ENCODE measurements at places on chromosomes 12 and 14.

DNA sequence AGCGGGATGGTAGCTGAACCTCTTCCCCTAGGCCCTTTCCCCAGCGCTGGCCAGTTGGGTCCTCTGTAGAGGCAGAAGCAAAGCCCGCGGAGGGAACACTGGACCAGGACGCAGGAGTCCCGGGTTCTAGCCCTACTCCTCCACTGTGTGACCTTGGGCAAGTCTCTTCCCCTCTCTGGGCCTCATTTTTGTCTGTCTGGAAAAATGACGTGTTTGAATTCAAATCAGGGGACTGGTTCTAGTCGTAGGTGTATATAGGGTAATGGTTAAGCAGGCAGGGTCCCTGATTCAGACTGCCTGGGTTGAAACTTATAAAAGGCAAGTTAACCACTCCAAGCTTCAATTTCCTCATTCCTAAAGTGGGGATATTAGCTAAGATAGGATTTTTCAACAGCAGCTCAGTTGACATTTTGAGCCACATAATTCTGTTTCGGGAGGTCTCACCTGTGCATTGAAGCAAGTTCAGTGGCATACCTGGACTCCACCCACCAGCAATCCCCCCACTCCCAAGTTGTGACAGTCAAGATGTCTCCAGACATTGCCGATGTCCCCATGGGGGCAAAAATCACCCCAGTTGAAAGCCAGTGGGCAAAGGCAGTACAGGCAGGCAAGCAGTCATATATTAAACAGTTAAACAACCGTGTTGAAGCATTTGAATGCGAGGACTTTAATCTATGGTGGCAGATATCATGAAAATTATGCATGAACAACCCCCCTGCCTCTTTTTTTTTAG is 899 bp downstream of the TPCN1 start:
- DNase-seq: no peak

GRCh38 chr14:58537004-58537403 is 100.8 kb upstream of the DACT1 start:
- DNase-seq: no peak

- no peak for DNase-seq
These were observed 6.3 kb upstream of the ART4 start for GRCh38 chr12:14849661-14850060.

GRCh38 chr12:127334365-127334764 is 932.6 kb upstream of the TMEM132C start:
- DNase-seq: no peak

DNA sequence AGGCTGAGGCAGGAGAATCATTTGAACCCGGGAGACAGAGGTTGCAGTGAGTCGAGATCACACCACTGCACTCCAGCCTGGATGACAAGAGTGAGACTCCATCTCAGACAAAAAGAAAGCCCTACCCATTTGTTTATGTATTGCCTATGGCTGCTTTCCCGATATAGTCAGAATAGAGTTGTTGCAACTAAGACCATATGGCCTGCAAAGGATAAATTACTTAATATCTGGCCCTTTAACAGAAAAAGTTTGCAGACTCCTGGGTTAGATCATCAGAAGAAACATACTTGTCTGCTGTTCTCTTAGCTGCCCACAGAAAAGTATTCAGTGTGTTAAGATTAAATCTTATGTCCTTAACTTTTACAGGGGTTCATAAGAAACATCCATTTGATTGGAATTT is 122.4 kb upstream of the VASH1 start:
- no peak for DNase-seq

- DNase-seq: no peak
These were observed 629.3 kb upstream of the MDGA2 start for GRCh38 chr14:48304729-48305128.

DNA sequence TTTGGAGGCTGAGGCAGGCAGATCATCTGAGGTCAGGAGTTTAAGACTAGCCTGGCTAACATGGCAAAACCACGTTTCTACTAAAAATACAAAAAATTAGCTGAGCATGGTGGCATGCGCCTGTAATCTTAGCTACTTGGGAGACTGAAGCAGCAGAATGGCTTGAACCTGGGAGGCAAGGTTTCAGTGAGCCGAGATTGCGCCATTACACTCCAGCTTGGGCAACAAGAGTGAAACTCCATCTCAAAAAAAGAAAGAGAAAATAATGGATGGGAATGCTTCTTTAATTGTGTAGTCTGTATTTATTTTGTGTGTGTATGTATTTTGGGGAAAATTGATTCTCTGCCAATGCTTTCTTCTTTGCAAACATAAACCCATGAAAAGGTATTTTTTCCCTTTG is 32.5 kb downstream of the SRGAP1 start:
- no peak for DNase-seq

- DNase-seq: peak; percentile 71
These were observed 73.4 kb upstream of the EEA1 start for GRCh38 chr12:93002293-93003054.

DNA sequence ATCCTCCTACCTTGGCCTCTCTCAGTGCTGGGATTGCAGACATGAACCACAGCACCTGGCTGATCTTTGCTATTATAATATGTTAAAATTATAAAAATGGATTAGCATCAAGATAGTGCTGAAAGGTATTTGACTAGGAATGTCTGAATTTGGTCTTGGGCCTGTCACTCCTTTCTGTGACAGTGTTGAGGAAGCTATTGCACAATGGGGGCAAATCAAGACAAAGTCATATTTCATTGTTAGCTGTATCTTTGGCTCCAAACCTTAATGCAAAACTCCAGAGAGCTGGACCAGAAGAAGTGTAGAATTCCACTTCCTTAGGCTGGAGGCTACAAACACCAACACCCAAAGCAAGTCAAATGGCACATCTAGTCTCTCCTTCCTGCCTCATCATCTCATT is 42.2 kb downstream of the ZCRB1 start:
- DNase-seq: no peak

GRCh38 chr14:23514644-23514957 is 37.0 kb downstream of the ZFHX2 start:
- DNase-seq: no peak

- DNase-seq: no peak
These were observed 138.4 kb downstream of the ADGRD1 start for GRCh38 chr12:131091976-131092691.

DNA sequence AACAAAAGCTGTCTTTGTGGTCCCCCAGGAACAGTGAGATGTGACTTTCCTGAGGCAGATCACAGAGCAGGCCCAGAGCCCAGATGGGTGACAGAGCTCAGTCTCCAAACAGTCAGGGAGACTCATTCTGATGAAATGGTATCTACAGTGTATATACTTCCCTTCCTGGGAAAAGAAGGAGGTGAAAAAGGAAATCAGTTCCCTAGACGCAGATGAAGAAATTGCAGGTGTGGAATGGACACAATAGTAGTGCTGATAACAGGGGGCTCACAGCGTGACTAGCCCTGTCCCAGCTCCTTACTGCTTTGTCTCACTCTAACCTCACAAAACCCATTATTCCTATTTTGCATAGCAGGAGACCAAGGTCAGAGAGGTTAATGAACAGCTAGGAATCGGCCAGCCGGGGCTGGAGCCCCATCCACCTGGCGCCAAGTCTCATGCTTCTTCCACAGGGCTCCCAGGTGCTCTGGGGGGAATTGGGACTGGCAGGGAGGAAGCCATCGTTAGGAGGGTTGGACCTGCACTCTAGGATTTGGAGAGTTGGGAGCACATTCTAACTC is 11.9 kb downstream of the KCNH3 start:
- no peak for DNase-seq

GRCh38 chr14:35661875-35662274 is 127.9 kb downstream of the INSM2 start:
- no peak for DNase-seq

DNA sequence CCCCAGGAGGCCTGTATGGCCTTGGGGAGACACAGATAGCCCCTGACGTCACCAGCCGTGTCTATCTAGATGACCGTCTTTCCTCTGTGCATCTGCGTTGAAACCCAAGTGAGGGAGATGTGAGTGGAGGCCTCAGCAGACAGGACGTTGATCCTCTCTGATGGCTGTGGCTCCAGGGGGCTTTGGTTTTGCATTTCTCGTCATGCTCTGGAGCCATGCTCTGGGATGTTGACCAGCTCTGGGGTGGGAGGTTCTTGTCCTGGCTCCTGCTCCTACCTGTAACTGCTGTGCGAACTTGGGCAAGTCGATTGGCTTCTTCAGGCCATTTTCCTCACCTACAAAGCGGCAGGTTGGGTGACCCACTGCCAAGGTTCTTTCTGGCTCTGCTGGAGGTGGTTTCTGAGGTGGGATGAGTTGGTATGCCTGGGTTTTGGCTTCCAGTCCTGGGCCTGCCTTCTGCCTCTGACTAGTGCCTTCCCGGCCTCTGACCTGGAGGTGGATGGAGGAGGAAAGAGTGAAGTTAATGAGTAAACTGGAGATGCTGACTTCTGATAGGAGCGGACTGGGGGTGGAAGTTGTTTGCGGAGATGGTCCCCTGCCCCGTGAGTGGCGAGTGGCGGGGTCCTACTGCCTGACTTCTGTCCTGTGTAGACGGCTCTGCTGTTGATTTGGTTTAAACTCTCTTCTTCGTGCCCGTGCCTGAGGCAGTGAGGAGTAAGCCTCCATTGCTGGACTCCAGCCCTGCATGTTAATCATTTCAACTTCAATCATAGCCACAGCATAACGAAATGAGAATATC is 8.4 kb downstream of the TSPAN9 start:
- DNase-seq: no peak

GRCh38 chr12:1184402-1184801 is 193.4 kb downstream of the ERC1 start:
- DNase-seq: no peak

DNA sequence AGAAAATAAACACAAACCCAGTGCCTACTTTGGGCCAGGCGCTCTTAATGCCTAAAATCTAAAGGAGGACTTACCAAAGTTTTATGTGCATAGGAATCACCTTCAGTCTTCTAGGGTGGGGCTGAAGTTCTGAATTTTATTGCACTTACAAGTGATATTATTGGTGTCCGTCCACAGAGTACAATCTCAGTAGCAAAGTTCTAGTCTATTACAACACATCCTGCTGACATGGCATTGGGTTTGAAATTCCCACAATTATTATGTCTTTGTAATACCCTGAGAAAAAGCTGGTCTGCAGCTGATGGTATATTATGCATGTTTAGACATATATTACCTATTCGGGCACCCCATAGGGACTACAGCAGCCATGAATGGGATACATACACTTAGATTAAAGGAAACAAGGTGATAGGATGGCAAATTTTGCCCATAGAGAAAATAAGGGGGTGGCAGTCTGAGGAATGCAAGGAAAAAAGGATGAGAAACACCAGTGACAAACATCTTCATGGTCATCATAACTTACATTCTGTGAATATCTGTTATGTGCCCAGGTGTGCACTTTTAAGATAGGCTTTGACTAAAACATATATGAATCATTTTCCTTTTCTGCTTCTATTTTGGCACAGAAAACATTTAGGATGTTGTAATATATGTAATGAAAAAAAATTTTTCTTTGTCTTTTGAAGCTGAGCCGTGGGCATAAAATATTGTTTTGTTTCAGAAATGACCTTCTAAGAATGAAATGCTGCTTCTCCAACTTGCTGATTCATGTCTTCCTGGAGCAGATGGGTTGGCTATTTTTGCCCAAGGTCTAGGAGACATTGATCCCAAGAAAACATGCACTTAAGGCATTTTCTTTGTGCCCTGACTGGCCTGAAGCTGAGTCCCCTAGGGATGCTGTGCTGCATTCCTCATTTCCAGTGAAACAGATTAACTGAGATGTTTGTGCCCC is 27.2 kb upstream of the ALG10 start:
- no peak for DNase-seq

- no peak for DNase-seq
These were observed at the start of gene RDH16 for GRCh38 chr12:56957229-56958052. Gene RDH16, minus strand, starts transcription at chr12:56957608. Its CDS starts 146 bp downstream, at chr12:56957462.

- no peak for DNase-seq
These were observed 75.4 kb upstream of the FKBP4 start for GRCh38 chr12:2719392-2719791.

- no peak for DNase-seq
These were observed 40.8 kb downstream of the PAX9 start for GRCh38 chr14:36702474-36702873.

GRCh38 chr14:32913725-32914124 is 25.0 kb upstream of the NPAS3 start:
- no peak for DNase-seq

- no peak for DNase-seq
These were observed 227.8 kb downstream of the ZFP36L1 start for GRCh38 chr14:68564826-68565759.

DNA sequence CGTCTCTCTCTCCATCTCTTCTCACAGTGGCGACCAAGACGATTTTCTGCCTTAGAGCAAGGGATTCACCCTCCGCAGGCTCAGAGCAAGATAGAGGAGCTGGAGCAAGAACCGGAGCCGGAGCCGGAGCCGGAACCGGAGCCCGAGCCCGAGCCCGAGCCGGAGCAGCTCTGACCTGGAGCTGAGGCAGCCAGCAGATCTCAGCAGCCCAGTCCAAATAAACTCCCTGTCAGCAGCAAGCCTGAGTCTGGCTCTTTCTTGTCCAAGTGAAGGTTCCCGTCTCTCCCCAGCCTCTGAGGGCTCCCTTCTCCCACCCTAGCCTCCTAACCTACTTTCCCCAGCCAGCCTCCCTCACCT is 5.9 kb downstream of the LAG3 start:
- no peak for DNase-seq

DNA sequence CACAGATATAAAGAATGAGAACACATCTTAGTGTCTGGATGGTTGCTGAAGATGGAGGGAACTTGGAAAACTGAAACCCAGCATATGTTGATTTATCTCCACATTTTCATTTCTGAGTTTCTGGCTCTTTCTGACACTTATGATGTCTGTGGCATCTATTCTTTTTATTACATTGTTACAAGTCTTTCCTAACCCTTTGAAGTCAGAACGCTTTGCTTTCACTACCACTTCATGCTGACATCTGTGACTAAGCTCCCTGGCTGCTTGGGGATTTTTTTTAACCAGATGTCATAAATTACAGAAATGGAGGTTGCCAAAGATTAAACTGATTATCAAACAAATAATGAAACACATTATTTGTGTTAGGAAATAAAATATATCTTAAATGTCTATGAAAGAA is 188.7 kb downstream of the KITLG start:
- DNase-seq: no peak

DNA sequence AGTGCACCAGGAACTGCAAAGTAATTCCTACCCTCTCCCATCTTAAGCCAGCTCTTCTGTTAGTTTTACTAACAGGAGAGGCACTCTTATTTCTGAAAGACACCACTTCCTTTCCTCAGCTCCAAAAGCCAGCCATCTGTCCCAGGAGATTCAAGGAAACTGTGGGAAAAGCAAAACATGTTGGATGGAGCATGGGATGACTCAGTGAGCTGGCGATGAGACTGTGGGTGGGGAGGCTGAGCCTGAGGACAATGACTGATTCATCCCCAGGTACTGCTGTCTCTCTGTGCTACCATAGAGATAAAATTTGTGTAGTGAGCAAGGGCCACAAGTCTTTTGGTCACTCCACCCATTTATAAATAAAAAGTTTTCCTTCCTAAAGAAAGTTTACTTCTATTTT is 141.4 kb downstream of the MYRFL start:
- no peak for DNase-seq

GRCh38 chr12:51911788-51912711 is 4.7 kb downstream of the ACVRL1 start:
- no peak for DNase-seq

GRCh38 chr12:50039151-50039835 is 14.0 kb upstream of the RACGAP1 start:
- peak; percentile 40 for DNase-seq

Measured in amniotic stem cell (primary cell).